ENCODE measurements at places on chromosomes 2 and 18.

DNA sequence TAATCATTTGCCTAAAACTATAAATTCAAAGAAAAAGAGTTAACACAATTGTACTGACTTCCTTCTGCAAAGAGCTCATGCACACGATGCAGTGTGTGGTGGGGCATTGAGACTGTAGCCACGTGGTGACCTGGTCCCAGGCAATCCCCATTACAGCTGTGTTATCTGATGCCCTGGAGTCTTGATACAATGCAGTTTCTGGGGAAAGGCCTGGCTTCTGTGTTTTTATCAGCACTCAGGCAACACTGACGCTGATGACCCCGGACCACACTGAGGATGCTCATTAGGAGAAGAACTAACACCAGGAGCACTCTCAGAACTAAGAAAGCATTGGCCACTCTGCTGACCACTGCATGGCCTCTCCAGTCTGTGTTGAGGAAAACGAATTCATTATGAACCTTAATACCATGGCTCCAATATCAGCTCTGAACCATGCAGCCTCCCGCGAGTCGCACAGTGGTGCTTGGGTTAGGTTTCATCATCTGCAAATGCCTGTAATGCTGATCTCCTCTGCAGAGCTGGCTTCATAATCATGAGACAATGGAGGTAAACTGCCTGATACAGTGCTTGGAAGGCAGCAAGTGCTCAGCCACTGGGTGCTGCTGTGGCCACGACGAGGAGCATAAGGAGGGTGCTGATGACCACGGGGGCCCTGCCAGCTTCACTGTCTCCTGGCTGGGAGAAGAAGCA lies 218.5 kb downstream of the MYT1L start:
- DNase-seq: no peak

DNA sequence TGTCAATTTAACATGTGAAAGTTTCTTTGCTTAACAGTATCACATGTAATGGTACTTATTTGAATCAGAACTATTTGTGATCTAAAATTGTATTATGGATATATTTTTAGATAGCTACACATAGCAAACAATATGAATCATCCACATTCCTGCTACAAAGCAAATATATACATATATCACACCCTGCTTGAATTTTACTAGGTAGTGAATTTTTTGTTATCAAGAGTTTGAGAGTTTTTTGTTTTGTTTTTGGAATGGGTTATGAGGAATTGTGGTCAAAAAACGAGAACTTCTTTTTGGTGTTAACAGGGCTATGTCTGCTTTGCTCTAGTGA lies 635.7 kb downstream of the NRXN1 start:
- no peak for DNase-seq

DNA sequence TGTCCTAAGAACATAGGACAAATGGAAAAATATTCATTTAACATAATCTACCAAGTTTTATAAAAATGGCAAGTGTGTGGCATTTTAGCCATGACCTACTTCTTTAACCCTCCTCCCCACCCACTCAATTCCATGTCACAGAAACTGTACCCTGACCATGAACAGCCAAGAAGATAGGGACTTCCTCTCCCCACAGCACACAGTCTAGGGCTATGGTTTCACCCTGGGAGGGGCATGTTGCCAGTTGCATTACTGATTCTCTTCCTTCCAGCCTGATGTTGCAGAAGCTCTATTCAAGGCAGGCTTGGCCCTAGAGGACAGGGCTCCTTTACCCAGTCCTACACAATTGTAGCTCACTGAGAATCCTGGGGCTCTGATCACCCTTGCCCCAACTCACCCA lies 153.6 kb upstream of the KLF7 start:
- DNase-seq: no peak

- DNase-seq: no peak
Measured at GRCh38 chr2:201837824-201838431, 31.6 kb downstream of the CDK15 start.

DNA sequence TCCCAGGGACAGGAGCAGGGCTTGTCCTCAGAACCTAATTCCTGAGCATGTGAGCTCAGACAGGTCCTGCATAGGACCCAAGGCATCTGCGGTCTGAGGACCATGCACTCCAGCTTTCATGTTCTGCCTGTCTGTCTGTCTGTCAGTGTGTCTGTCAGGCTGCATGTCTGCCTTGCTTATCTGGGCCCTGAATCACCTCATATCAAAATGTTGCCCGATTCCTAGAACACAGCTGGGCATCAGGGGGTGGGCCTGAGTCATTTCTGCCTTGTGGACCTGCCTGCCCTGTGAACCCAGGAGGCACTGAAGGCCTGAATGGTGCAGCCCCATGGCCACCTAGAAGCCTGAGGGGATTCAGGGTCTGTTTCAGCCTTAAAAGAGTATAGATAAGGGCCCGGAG lies 22.1 kb downstream of the INHBB start:
- no peak for DNase-seq

- no peak for DNase-seq
Measured at GRCh38 chr2:171792886-171793580, 101.0 kb downstream of the SLC25A12 start.

GRCh38 chr2:177332026-177332991 lies 60.3 kb upstream of the AGPS start:
- peak; percentile 72 for DNase-seq

GRCh38 chr2:88027697-88028389 lies 11.5 kb upstream of the RNU2-63P start:
- DNase-seq: no peak

GRCh38 chr2:23452853-23453420 lies 68.0 kb downstream of the KLHL29 start:
- no peak for DNase-seq

DNA sequence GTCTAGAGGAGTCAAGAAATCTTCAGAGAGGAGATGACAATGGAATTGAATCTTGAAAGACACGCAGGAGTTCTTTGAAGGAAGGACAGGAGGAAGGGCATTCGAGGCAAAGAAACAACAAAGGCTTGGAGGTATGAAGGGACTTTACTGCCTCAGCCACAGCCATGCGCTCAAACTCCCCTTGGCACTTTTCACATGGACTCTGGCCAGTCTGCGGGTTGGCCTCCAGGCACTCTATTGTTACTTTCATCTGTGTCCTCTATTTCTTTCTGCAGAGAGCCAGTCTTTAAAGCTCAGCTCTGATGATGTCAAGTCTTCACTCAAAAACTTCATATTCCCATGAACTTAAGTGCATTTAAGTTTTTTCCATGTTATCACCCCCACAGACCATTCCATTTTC lies 95.4 kb downstream of the ZAP70 start:
- no peak for DNase-seq

GRCh38 chr2:62149708-62150107 lies 46.2 kb upstream of the B3GNT2 start:
- DNase-seq: no peak

GRCh38 chr18:21345840-21346239 lies 103.8 kb downstream of the GREB1L start:
- DNase-seq: no peak

GRCh38 chr2:54568876-54569321 lies 112.8 kb downstream of the SPTBN1 start:
- no peak for DNase-seq

- DNase-seq: peak; percentile 52
Measured at GRCh38 chr2:56077359-56077915, 106.4 kb upstream of the CCDC85A start.

- peak; percentile 69 for DNase-seq
Measured at GRCh38 chr2:29733213-29733612, 188.2 kb downstream of the ALK start.

GRCh38 chr2:98191883-98192282 lies 104.9 kb downstream of the VWA3B start:
- no peak for DNase-seq

GRCh38 chr2:141439524-141439923 lies 691.3 kb downstream of the LRP1B start:
- DNase-seq: no peak

DNA sequence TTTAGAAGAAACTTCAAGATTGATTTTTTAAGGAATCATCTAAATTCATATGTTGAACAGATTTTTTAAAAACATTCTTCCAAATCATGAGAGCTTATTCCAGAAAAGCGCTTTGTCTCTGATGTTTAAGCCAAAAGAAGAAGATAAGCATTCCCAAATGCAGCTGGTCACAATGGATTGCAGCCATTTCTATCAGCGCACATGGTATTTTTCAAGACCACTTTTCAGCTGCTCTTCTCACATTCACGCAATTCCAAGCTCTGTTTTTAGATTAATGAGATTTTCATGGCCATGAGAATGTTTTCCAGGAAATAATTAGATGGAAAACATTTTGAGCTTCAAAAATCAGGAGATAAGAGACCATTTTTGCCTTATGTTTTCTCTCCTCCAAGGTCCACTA lies 8.7 kb downstream of the OSBPL1A start:
- no peak for DNase-seq

- no peak for DNase-seq
Measured at GRCh38 chr2:237639836-237640220, 12.4 kb downstream of the LRRFIP1 start.

DNA sequence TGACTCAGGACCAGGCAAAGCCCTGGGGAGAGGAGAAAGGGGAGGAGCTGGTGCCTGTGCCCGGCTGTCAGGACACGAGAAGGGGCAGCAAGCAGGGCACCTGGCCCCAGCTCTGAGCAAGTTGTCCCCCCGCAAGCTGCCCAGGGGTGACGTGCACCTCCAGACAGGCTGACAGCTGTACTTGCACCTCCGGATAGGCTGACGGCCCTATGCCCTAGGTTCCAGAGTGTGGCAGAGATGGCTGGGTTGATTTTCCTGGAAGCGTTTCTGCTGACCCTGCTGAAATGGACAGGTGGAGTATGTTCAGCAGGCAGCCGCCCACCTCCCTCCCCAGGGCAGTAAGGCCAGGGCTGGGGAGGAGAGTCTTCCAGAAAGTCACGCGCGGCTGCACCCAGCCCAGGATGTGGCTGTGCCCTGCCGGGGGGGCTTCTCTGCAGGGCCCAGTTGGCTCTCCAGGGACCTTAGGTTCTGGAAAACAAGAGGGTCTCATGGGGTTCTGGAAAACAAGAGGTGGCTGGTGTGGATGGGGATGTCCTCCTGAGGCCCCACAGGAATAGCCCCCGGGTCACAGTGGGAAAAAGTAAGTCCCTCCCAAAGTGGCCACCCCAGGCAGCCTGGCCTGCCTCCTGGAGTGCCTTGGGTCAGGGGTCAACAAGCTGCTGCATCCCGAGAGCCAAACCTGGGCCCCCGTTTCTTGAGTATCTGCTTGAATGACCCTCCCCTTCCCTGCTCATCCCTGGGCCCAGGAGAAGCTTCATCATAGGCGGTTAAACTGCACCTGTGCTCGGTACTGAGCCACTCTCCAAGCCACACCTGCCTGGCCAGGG lies 71.4 kb upstream of the OTOS start:
- DNase-seq: no peak
